ENCODE measurements at places on chromosomes 2 and 18.

- no peak for DNase-seq
Observed at GRCh38 chr18:596288-596881, 403 bp upstream of the CLUL1 start.

DNA sequence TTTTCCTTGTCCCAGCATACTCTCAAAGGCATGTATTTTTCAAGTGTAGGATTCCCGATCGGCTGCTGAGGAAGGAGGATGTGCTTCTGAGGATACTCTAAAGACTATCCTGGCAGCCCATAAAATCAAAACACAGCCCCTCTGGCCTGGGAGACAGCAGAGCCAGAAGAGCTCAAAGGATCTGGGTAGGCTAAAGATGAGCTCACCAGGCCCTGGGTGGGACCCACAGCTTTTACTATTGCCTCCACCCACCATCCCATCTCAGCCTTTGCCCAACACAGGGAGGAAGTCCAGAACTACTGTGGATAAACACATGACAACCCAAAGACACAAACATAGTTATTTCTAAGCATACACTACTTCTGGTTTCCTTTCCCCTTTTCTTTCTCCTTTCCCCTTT, 79.1 kb upstream of the ZFP36L2 start:
- no peak for DNase-seq

- DNase-seq: no peak
Observed at GRCh38 chr2:222302178-222303018, 3.6 kb upstream of the PAX3 start.

- no peak for DNase-seq
Observed at GRCh38 chr2:170218931-170219330, 41.0 kb downstream of the MYO3B start.

DNA sequence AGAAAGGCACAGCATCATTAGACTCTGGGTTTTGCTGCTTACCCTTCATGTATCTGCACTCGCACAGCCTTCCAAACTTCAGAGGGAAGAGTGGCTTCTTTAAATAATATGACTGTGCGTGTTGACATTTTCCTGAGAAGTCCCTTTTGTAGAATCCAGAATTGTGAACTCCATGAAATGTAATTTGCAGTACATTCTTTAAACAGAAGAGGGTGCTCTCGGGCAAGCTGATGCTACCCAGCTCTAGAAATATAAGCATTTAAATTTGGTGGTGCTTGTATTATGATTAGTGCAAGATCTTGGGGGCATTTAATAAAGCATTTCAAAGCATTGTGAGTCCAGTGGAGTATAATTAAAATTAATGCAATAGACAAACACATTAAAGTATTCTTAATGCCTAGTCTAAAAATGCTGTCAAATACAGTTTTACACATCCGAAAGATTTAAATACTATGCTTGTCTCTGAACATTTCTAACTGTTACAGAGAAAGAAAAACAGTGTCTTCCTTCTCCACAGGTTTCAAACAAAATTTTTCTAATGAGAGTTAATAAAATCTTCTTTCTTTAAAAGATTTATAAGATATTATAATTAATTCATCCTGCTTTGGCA, 17.3 kb upstream of the GTF2A1L start:
- no peak for DNase-seq

GRCh38 chr2:61100801-61101200, 35.1 kb downstream of the SANBR start:
- no peak for DNase-seq

GRCh38 chr2:95391641-95392310, 10.7 kb upstream of the FAHD2A start:
- no peak for DNase-seq

DNA sequence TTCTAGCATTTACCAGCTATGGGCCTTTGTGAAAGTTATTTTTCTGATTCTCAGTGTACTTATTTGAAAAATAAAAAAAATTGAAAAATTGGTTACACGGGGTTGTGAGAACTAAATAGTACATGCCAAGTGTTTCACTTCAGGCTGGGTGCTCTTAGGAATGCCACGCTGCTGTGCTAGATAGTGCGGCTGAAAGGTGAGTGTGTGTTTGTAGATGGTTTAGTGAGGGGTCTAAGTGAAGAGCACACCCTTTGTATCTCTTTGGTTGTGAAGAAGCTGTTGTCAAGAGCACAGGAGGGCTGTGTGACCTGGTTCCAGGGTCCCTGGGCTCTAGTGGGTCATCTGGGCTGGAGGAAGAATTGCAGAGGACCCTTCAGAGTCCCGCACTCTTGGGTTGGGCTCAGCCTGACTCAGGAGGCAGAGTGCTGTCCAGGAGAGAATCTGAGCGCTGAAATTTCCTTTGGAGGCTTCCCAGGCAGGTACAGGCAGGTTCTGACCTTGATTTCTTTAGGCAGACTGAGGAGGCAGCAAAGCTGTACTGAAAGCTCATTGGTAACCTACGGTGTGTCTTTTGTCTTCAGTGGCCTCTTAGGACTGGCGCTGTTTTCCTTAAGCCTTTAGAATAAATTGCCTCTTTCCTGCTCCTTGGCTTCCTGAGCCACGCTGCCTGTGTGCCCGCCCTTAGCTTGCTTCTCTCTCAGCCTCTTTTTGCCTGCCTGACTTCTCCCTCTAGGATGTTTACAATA, 44.4 kb downstream of the MAP4K4 start:
- no peak for DNase-seq

GRCh38 chr2:230896346-230897115, 28.5 kb downstream of the GPR55 start:
- DNase-seq: no peak

- no peak for DNase-seq
Observed at GRCh38 chr18:54148151-54148550, 76.3 kb downstream of the MBD2 start.

DNA sequence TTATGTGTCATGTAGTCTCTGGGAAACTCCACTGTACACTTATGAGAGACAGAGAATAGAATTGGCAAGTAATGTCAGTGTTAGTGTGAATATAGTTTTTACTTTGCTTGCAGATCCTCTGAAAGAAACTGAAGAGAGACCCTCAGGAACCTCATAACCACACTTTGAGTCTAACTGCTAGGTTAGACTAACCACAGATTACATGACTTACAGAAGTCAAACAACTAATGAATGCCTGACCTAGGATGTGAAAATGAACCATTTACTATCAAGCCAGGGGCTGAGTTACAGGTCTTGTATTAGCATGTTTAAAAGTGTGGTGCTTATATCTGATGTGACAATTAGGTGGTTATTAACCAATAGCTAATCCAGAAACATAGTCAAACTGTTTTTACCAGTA, 280.4 kb upstream of the LRATD1 start:
- no peak for DNase-seq

- DNase-seq: no peak
Observed at GRCh38 chr2:111900859-111901258, 2.5 kb downstream of the MERTK start.

GRCh38 chr18:44855681-44856080, 175.0 kb downstream of the SETBP1 start:
- no peak for DNase-seq
